ENCODE measurements at places on chromosomes 12 and 14.

- DNase-seq = no peak
These were observed 246.6 kb downstream of the ANO6 start for GRCh38 chr12:45462506-45462905.

GRCh38 chr14:98069712-98070171, 1202.3 kb downstream of the BCL11B start:
- peak; percentile 0 for DNase-seq

DNA sequence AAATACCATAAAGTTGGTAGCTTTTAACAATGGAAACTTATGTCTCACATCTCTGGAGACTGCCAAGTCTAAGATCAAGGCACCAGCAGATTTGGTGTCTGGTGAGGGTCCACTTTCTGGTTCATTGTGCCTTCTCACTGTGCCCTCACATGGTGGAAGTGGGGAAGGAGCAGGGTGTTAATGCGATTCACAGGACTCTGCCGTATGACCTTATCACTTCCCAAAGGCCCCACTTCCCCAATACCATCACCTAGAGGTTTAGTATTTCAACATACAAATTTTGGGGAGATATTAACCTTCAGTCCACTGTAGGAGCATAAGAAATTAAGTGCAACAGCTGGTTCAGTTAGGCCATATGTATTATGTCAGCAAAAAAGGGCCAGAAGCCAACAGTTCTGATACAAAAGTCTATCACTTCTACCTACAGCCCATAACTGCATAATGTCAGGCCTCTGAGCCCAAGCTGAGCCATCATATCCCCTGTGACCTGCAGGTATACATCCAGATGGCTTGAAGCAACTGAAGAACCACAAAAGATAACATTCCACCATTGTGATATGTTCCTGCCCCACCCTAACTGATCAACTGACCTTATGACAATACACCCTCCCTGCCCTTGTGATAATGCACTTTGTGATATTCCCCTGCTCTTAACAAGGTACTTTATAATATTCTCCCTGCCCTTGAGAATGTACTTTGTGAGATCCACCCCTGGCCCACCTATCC, 24.7 kb downstream of the DDHD1 start:
- no peak for DNase-seq

DNA sequence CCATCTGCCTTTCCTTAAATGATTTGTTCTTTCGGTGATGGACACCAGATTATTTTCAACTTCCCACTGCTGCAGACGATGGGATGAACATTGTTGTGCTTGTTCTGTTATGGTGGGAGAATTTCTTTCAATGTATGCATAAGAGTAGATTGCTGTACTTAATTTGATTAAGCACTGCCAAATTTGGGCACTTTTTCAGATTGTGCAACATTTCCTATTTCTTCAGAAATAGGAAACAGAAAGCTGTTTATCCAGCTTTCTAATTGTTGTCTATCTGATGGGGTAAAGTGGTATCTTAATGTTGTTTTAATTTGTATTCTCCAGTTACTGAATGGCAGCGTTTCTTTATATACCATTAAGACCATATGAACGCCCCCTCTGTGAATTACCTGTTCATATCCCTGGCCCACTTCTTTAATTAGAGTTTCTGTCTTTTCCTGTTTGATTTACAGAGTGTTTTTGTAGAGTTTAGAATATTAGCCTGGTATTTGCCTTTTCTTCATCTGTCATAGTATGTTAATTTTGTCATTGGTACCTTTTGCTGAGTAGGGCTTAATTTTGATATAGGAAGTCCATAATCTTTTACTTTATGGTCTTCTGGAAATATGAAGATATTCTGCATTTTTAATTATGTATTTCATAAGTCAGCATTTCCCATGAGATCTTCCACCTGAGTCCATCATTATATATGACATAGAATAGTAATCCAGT, 59.6 kb downstream of the DIP2B start:
- DNase-seq = no peak

- DNase-seq = no peak
These were observed 67.6 kb downstream of the PTPN11 start for GRCh38 chr12:112486361-112486760.

GRCh38 chr14:105041841-105042765, 21.2 kb upstream of the CDCA4 start:
- DNase-seq = no peak

DNA sequence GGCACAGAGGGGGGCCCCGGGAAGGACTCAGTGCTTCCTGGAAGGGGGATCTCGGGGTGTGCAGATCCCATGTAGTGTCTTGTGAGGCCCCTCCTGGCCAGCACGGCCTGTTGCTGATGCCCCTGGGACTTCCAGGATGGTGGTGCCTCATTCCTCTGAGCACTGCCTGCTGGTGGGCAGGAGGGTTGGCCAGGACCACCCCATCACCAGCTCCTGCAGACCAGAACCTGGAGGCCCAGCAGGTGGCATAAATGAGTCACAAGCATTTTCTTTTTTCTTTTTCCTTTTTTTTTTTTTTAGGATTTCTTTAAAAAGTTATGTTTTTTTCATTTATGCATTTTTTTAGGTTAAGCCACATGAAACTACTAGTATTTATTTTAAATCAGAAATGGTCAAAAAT, 8.0 kb downstream of the MMP17 start:
- DNase-seq = no peak

DNA sequence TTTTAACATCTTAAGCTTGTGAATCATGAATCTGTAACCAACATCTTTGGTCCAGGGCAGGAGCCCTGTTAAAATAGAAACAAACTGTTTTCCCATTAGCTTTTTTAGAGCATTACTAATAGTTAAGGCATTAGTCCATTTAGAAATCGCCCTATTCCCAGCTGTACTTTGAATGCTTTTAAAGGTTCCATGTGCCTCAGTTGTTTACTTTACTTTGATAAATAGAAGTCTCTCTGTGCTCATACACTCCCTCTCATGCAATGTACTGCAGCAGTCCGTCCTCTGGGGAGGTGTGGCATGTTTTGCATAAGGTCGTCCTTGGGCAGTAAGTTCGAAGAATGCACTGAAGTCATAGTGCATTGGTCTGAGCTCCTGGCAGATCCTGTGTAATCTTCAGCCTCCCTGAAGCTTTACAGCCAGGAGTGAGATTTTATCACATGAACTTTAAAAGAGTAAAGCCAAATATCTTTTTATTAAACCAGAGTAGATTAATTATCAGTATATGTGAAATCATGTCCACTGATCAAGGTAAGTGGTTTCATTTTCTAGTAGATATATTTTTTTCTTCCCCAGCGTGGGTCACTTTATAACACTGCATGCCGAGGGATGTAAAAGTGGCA, 134.7 kb downstream of the FGD4 start:
- peak; percentile 84 for DNase-seq

DNA sequence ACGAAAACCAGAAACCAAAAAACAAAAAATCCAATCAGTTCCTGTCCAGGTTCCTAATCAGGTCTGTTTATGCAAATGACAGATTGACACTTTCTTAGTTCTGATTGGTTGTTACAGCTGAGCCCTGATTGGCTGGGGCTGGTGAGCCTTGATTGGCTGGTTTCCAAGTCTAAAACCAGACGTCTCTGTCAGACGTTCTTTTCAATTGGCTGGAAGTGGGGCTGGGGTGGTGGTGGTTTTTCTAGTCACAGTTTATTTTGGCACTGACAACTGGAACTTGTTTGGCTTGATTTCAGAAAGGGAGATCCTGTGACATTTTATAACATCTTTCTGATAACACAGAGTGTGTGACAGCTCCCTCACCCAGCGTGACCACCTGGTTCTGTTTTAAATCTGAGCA, 36.1 kb upstream of the PRICKLE1 start:
- DNase-seq = peak; percentile 16

DNA sequence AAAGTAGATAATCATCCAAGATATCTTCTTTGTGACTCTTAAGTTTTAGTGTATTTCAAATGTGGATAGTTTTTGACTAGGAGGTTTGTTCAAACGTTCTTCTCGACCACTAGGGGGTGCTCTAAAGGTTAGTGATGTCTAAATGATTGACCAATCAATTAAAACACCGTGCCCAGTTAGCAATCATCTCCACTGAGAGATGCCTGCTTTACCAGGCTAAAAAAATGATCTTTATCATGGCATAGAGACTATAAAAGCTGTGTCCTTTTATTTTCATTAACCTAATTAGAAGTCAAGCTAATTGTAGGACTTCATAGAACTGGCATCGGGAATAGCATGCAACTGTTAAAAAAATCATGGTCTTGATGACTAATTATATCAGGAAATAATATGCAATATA, 153.9 kb downstream of the PRKCH start:
- DNase-seq = peak; percentile 81

DNA sequence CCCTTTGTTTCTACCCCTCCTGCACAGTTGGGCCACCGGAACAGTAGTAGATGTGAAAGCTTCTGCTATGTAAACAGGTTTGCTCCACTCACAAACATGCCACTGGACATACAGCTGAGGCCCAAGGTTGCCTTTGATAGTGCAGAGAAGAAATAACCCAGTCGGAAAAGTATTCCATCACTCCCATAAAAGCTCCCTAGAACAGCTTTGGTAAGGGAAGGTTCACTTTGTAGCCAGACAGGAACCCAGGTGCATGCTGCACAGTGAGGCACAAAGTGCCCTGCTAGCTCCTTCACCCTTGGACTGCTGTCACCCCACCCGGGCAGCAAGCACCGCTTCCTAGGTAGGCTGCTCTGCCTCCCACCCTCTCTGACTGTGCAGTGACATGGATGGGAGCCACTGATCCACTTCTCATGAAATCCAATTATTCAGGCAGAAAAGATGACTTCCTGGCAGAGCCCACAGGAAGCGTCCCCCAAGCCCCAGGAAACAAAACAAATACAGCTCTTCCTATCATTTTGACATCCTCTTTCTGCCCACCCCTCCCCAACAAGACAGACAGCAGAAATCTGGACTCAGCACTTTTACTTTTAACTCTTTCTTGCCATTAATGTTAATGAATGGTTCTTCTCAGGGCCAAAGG, 100.2 kb downstream of the SRGAP1 start:
- no peak for DNase-seq

GRCh38 chr12:129190827-129191226, 337.5 kb downstream of the GLT1D1 start:
- no peak for DNase-seq

DNA sequence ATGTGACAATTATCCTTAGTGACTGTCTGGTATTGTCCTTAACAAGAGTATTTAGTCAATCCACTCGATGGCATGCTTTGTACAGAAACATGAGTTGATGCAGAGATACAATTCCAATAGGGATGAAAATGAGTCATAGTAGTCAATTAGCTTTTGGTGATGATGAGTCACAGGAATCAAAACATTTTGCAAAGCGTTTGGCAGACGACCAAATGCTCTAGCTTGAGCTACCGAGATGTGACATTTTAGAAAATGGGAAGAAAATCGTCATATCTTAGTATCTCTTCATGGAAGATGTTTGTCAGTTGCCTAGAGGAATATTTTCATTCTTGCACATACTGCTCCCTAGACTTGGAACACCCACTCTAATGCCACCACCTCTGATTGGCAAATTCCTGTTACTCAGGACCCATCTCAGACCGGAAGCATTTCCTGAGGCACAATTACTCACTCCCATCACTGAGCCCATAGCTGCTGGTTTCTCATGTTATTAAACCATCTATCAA, 95.0 kb downstream of the LMNTD1 start:
- DNase-seq = peak; percentile 99

- DNase-seq = peak; percentile 85
These were observed 11.6 kb upstream of the TMPO start for GRCh38 chr12:98503592-98504367.

DNA sequence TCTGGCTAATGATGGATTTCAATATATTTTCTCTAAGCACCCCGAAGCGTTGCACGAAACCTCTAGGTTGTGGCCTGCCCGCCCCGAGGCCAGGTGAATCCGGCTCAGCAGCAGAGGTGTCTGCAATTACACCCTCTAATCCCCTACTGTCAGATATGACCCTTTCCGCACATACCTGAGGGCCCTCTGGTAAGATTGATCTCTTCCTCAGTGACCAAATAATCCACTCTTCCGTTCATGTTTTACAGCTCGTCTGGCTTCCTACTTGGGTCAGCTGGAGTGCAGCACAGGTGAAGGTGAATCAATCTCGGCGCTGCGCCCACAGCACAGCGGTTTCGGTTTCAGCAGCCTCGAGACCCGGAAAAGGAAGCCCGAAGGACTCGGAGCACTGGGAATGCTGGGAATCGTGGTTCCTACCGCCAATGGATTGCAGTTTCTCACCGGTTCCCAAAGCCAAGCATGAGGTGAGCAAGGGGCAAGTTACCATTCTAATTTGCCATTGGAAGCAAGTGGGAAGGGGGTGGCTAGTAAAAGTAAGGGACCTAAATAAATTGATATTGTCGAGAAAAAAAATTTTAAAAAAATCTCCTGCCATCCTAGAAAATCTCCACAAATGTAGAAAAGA, at the start of gene SYNJ2BP:
Gene SYNJ2BP (minus strand): TSS at position 366 of the 625 bp plus-strand sequence. CDS start 127 bp downstream, at position 239.
- DNase-seq = peak; percentile 81

DNA sequence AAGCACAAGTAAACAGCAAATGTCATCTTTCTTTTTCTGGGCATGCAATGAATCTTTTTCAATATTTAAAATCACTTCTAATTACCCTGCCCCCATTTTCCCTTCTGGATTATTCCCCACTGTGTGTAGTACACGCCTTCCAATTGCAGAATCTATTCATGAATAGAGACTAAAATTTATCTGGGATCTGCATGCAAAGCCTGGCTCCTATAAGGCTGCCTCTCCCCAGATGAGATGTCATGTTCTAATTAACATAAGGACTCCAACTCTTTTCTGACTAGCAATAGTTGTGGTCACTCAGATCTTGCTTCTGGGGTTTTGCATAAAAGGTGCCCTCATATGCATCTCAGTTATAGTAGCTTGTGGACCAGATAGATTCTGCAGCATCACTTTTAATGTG, 473.5 kb downstream of the BTG1 start:
- DNase-seq = no peak

GRCh38 chr12:1289371-1290155, 298.5 kb downstream of the ERC1 start:
- DNase-seq = no peak

GRCh38 chr14:64828071-64828470, 51.6 kb downstream of the SPTB start:
- no peak for DNase-seq

DNA sequence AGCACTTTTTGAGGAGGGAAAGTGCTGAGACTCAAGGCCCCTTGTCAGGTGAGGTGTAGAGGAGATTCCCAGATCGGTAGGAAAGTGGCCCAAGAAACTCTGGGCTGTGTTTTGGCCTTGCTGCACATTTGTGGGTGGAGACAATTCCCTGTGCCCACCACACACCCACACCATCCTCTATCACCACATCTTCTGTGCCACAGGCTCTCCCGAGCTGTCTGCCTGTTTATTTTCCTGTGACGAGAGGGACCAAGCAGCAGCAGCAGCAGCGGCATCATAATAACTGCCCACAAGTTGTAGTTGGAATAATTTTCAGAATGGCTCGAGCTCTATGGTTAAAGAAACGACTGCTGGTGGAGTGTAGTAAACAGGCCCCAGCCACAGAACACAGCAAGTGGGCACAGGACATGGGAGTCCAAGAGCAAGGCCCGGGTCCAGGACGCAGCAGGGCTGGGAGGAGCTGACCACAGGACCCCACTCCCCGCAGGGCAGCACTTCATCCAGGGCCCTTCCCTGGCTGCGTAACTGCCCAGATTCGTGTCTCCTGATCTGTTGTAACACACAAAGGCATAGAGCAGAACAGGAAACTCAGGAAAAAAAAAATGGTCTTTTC, 55.6 kb upstream of the BCL2L14 start:
- DNase-seq = no peak
